Colonic mucosa (tissue), 4 donors: ENCODE measurements at places on chromosomes 11 and 22. TPM values are rescaled to one million over a fixed set of nuclear protein-coding genes. Genes with fewer than 3 reads are reported as not detected.

DNA sequence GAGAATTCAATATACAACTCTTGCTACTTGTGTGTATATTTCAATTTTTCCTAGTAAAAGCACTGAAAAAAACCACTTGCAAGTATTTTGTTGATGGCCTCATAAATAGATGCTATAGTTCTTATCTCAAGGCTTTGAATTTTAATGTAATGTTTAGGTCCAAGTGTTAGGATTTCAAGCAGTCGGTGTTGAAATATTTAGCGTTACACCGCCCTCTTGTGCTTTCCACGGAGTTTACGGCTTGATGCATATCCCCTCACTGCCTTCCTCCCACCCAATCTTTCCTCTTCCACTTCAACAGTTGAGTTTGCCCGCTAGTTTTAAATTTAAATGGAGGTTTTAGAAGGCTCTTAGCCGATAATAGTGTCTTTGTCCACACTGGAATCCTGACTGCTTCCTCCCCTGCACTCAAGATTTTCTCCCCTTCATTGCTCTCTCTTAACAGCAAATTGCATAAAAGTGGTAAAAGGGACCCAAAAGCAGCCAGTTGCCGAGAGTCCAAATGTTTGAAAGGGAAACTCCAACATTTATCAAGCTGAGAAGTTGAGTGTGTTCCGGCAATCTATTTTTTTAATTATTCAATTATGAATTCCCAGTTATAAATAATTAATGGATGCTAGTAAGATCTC lies 25.9 kb upstream of the HTATIP2 start:
- H3K27me3 ChIP-seq, result no peaks in the 10 kb centered on the region
- no peaks in the 10 kb centered on the region for H3K4me1 ChIP-seq
- DNase-seq, result no peak

DNA sequence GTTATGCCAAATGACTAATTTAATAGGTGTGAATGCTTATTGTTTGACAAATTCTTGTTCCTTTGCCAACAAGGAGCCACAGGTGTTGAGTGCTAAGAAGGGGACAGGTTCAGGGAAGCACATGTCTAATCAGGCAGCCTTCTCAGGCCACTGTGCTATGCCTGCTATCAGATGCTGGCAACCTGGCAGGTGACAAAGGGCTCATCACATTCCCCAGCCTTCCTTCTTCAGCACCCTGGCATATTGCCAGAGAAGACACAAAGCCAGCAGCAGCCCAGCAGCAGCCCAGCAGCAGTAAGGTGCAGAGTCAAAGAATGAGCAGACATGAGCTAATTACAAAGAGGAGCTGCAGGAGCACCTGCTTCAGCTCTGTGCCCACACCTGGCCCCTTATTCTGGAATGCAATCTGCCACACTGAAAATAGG lies 68.2 kb downstream of the GUCY1A2 start:
- no peak for DNase-seq
- no peaks in the 10 kb centered on the region for H3K27me3 ChIP-seq
- H3K4me3 ChIP-seq, result no peak overlapping the region
- H3K4me1 ChIP-seq, result no peaks in the 10 kb centered on the region
- H3K27ac ChIP-seq, result no peak overlapping the region
- H3K36me3 ChIP-seq, result no peaks in the 10 kb centered on the region

- H3K36me3 ChIP-seq, result no peaks in the 10 kb centered on the region
- H3K4me3 ChIP-seq, result no peak overlapping the region
- no peak for DNase-seq
These were observed 13.4 kb downstream of the CPT1A start for GRCh38 chr11:68828155-68828931.

DNA sequence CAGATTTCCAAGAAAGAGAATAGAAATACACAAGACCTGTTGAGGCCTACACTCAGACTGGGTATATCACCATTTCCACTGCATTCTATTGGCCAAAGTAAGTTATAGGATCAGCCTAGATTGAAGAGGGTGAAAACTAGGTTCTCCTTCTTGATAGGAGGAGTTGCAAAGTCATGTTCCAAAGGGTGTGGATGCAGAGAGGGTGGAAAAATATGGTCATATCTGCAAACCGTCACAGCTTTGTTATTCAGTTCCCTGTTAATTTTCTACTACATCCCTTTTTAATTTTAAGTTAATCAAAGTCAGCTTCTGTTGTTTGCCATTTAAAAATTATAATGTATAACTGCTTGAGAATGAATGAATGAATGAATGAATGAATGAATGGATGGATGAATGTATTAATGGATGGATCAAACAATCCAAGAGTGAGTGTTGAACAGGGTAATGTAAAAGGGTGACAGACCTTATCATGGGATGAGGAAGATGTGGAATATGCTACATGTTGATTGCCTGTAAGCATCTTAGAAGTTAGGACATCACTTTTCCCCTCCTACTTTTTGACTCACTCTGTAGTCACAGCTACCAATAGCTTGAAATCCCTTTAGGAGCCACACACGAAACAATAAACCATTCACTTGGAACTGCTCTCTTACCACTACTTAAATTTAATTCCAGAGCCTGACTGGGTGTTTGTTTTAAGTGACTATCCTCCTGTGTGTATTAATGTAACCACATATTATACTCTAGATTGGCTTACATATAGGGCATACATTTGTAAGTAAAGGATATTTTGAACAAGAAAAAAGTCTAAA lies 121.5 kb downstream of the CCDC34 start:
- no peaks in the 10 kb centered on the region for H3K27me3 ChIP-seq
- no peaks in the 10 kb centered on the region for H3K4me1 ChIP-seq
- no peak for DNase-seq
- no peak overlapping the region for H3K4me3 ChIP-seq

DNA sequence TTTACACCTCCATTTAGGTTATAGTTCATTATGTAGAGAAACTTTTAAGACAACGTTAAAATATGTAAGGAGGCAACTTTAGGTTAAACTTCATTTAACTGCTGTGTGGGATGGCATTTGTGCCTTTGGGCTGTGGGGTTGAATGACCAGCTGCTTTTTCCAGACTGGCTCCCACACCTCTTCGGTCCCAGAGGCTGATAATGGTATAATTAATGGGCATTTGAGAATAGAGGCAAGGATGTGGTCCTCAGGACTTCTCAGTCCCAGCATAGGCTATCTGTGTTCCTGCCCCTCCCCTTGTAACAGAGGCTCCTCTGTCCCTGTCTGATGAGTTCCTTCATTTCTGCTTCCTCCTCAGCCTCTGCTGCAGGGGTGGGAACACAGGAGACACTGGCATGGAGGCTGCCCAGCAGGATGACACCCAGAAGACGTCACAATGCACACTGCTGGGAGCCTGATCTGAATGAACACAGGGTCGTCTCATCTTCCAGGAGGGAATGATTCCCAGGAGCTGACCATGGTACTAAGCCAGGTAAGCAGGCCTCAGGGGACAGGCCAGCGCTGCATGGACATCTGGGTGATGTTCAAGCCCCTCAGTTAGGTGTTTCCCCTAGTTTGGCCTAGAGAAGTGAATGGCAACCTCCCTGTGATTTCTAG lies 17.1 kb upstream of the GNAZ start:
- H3K27ac ChIP-seq, result no peak overlapping the region
- H3K36me3 ChIP-seq, result no peaks in the 10 kb centered on the region
- no peaks in the 10 kb centered on the region for H3K4me1 ChIP-seq
- no peak for DNase-seq

The CEP126 gene
- total RNA-seq, result 2.6 TPM

- no peaks in the 10 kb centered on the region for H3K36me3 ChIP-seq
- H3K27ac ChIP-seq, result no peak overlapping the region
- no peak for DNase-seq
- H3K4me3 ChIP-seq, result no peak overlapping the region
- H3K4me1 ChIP-seq, result no peaks in the 10 kb centered on the region
- no peaks in the 10 kb centered on the region for H3K27me3 ChIP-seq
These were observed 2113.1 kb upstream of the RAG2 start for GRCh38 chr11:38711110-38711509.

The MRGPRX3 gene
- total RNA-seq, result not detected

- H3K4me3 ChIP-seq, result no peak overlapping the region
- H3K27ac ChIP-seq, result no peak overlapping the region
- no peaks in the 10 kb centered on the region for H3K36me3 ChIP-seq
These were observed 18.5 kb downstream of the NUMA1 start for GRCh38 chr11:72061739-72062396.

GRCh38 chr11:134365011-134365925 lies 33.5 kb downstream of the GLB1L2 start:
- no peaks in the 10 kb centered on the region for H3K36me3 ChIP-seq
- H3K27me3 ChIP-seq, result no peaks in the 10 kb centered on the region
- no peak overlapping the region for H3K27ac ChIP-seq
- H3K4me1 ChIP-seq, result no peaks in the 10 kb centered on the region
- no peak for DNase-seq
- H3K4me3 ChIP-seq, result no peak overlapping the region

- peaks cover 11% of the 10 kb centered on the region for H3K4me1 ChIP-seq
- H3K27me3 ChIP-seq, result no peaks in the 10 kb centered on the region
- peak; percentile 62 for DNase-seq
These were observed 269.9 kb downstream of the TBC1D22A start for GRCh38 chr22:47032091-47032943.

- H3K4me3 ChIP-seq, result no peak overlapping the region
- no peak for DNase-seq
- H3K27ac ChIP-seq, result no peak overlapping the region
- H3K4me1 ChIP-seq, result no peaks in the 10 kb centered on the region
These were observed 179.4 kb downstream of the ARHGAP42 start for GRCh38 chr11:100866453-100866852.

DNA sequence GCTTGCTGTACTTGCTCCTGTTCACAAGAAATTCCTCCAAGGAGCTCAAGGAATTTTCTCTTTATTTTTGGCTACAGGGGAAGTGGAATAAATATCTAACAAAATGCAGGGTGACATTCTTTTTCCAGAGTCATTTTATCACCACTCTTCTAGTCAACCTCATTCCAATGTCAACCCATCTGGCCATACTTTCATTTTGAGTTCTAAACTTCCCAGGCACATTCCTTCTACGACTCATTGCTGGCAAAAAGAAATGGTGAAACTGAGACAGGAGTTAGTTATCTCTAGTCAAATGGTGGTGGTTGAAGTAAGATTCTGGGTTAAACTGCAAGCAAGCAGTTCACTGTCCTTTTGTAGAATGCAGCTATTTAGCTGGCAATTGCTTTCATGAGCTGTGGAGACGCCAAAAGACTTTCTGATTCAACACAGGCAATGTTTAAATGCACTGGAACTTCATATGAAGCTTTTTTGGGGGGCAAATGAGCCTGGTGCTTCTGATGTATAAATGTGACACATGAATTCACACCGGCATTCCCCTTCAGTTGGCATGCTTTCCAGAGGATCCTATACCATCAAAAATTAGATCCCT lies 304.6 kb downstream of the CADM1 start:
- no peak for DNase-seq
- no peaks in the 10 kb centered on the region for H3K4me1 ChIP-seq
- no peaks in the 10 kb centered on the region for H3K36me3 ChIP-seq
- no peaks in the 10 kb centered on the region for H3K27me3 ChIP-seq

DNA sequence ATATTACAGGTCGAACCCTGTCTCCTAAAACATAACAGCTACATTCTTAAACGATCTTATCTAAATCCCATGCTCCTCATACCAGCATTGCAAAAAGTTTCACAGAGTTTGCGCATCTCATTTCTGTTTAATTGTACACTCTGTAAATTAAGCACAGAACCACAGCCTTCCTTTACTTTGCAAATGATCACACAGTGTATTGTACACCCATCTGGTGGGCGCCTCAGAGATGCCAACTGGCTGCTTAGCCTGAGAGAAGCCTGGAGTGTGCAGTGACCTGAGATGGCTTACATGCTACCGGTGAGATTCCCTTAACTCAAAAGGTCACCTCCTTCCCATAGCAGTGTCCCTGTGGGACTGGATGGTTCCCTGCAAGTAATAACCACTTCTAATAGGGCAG lies 1077.3 kb downstream of the OPCML start:
- no peak overlapping the region for H3K4me3 ChIP-seq
- no peaks in the 10 kb centered on the region for H3K27me3 ChIP-seq
- no peaks in the 10 kb centered on the region for H3K36me3 ChIP-seq
- DNase-seq, result no peak
- no peak overlapping the region for H3K27ac ChIP-seq

The OR5P2 gene
- not detected for total RNA-seq

- no peaks in the 10 kb centered on the region for H3K36me3 ChIP-seq
- H3K4me3 ChIP-seq, result no peak overlapping the region
- H3K4me1 ChIP-seq, result no peaks in the 10 kb centered on the region
- no peak overlapping the region for H3K27ac ChIP-seq
- DNase-seq, result no peak
- no peaks in the 10 kb centered on the region for H3K27me3 ChIP-seq
These were observed 78.8 kb downstream of the TSPAN18 start for GRCh38 chr11:44805596-44805995.

- no peaks in the 10 kb centered on the region for H3K4me1 ChIP-seq
These were observed 11.6 kb upstream of the RNH1 start for GRCh38 chr11:518463-519202.

DNA sequence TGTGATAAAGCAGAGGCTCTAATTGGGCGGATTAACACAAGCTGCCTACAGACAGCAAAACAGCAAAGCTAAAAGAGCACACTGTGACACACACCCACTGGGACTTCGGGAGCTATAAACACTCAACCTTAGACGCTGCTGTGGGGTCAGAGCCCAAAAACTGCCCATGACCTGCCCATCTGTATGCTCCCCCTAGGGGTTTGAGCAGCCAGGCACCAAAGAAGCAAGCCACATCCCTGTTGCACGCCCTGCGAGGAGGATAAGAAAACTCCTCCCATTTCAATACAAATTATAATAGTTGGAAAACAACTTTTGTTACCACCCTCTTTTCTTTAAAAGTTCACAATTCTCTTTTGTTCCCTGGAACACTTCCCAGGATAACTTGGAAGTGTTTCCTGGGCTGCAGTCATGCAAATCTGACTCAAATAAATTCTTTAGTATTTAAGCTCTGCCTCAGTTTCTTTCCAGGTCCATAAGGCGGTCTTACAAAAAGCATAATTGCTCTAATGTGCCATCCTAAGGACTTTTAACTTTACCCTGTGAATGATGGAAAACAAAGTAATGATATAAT lies 86.4 kb downstream of the DLG2 start:
- no peaks in the 10 kb centered on the region for H3K4me1 ChIP-seq
- H3K36me3 ChIP-seq, result no peaks in the 10 kb centered on the region
- no peaks in the 10 kb centered on the region for H3K27me3 ChIP-seq
- no peak for DNase-seq
- no peak overlapping the region for H3K4me3 ChIP-seq
